ENCODE measurements at places on chromosomes 4 and X.

GRCh38 chrX:109886122-109886761 lies 116.7 kb upstream of the TMEM164 start:
- peak; percentile 56 for DNase-seq

DNA sequence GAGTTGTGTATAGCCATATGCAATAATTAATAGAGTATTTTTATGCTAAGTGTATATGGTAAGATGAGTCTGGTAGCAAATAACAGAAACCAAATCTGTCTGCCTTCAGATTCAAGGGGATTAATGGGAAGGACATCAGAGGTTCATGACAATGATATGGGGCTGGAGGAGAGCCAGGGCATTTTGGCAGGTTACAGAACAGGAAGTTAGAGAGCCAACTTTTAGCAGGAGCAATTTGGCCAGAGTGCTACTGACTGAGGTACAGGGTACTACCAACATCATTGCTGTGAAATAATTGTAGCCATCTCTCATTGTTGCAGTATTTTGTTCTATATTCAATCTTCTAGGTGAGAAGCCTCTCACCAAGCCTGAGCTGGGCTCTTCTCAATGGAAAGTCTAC lies 210.9 kb upstream of the FAM47A start:
- no peak for DNase-seq

DNA sequence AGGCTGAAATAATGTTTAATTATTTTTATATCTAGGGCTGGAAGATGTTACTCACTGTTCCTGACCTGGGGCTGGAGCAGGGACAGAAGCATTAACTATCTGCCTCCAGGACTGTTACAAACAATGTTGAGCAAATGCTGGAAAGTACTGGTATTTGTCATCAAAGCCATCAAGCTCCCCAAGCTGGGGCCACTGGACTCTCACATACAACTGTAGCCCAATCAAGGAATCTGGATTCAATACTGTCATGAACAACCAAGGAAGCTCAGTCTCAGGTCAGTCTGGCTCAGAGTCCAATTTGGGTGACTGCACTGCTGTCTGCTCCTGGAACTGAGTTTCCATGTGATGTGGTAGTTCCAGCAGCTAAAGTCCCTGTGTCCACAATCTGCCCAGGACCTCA lies 50.4 kb downstream of the APOO start:
- DNase-seq, result no peak

GRCh38 chrX:45011131-45011530 lies 138.1 kb downstream of the KDM6A start:
- DNase-seq, result no peak

GRCh38 chrX:124230655-124231450 lies 101.6 kb upstream of the TEX13D start:
- peak; percentile 78 for DNase-seq

DNA sequence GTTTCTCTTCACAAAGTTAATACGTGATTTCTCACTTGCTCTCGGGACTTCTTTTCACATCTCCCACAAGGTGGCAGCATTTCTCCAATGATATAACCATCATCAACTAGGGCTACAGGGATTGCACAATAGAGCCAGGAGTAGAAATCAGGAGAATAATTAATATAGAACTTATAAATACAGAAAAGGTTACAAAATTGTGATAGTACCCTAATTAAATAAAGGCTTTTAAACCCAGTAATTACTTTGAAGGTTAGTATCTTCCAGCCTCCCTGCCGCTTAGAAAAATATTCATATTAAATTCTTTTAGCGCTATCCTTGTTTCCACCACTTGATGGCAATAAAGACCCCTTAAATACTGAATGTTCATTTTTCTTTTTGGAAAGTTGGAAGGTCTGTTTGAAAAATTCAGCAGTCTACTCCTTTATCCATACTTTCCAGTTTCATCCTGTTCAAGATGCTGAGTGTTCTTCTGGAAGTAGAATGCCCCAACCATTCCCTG lies 65.8 kb downstream of the RASGEF1B start:
- peak; percentile 71 for DNase-seq

- DNase-seq, result peak; percentile 48
Observed at GRCh38 chr4:158965226-158965625, 137.7 kb upstream of the RAPGEF2 start.

DNA sequence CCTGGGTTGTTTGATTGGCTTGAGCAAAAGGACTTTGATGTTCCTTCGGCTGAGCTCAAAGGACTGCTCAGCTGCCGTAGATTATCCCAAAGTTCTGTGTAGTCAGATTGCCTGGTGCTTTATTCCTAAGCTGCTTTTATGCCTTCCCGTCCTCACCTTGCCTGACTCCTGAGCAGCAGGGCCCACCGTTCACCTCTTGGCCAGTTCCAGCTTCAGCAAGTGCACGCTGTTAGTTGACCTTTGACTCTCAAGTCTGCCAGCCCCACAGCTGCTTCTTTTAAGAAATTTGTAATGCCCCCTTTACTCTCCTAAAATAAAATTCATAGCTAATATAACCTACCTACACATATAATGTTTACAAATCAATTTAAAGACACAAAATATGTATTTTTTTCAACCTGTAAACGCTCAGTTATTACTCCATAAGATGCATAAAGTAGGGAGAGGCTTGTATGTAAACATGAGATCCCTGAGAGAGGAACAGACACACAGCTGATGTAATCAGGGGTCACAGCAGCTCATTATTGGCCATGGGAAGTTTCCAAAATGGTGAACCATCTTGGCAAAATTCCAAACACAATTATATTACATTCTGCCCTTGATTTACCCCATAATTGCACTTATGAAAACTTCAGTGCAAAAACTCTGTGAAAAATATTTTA lies 28.6 kb downstream of the UCHL1 start:
- no peak for DNase-seq

DNA sequence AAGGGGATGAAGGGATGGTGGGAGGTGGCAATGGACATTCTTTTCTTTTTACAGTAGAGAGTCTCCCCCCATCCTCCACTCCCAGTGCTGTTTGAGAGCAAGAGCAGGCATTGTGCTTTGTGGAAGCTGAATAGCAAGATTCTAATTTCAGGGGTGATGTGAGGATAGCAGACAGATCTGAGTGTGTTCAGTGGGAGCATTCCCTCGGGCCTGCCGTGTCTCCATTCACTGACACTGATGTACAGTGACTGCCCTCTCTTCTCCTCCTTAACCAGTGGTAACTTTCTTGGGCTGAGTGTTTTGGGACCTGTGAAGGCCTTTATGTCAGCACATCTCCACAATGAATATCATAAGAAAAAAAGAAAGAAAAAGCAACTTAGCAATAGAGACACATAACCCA lies 396.6 kb upstream of the RPS6KA3 start:
- DNase-seq, result no peak

DNA sequence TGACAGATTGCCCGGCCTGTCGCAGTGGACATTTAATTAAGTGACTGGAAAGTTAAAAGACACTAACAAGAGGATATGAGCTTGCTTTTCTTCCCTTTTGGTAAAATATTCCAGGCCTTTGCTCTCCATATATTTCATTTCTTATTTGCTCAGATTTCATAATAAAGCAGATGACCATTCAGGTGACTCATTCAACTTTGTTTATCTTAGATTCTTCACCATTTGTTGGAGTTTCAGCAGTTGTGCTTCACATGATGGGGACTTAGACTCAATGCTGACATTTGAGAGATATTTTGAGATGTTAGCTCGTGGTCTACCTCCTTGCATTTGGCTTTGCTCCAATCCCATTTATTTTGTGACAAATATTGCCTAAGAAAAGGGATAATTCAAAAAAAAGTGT lies 312.2 kb downstream of the ARHGAP24 start:
- no peak for DNase-seq

DNA sequence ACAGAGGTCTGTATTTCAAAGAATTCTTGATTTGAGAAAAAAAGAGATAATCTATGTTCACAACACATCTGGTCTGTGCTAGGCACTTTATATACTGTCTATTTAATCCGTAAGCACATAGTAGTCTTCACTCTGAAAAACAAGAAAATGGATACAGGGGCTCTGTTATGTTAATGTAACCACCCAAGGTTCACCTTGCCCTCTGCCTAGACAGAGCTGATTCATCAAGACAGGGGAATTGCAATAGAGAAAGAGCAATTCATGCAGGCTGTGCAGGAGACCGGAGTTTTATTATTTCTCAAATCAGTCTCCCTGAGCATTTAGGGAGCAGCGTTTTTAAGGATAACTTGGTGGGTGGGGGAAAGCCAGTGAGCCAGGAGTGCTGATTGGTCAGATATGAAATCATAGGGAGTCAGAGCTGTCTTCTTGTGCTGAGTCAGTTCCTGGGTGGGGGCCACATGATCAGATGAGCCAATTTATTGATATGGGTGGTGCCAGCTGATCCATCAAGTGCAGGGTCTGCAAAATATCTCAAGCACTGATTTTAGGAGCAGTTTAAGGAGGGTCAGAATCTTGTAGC lies 92.9 kb upstream of the TNIP3 start:
- DNase-seq, result no peak

DNA sequence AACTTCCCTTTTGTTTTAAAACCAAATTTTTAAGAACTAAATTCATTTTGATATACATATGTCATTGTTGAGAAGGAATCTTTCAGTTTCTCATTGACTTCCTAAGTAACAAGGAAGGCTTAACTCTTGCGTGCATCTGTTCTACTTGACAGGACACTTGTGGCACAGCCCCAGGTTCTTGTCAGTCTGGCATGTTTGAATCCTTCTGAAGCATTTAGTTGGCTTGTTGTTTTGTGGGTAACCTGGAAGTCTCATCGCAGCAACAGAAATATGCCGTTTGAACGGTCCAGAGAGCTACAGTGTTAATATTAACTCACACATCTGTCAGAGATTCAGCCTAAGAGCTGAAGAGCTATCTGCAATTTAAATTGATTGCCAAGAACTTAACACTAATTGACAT lies 76.0 kb downstream of the GLRA3 start:
- no peak for DNase-seq

DNA sequence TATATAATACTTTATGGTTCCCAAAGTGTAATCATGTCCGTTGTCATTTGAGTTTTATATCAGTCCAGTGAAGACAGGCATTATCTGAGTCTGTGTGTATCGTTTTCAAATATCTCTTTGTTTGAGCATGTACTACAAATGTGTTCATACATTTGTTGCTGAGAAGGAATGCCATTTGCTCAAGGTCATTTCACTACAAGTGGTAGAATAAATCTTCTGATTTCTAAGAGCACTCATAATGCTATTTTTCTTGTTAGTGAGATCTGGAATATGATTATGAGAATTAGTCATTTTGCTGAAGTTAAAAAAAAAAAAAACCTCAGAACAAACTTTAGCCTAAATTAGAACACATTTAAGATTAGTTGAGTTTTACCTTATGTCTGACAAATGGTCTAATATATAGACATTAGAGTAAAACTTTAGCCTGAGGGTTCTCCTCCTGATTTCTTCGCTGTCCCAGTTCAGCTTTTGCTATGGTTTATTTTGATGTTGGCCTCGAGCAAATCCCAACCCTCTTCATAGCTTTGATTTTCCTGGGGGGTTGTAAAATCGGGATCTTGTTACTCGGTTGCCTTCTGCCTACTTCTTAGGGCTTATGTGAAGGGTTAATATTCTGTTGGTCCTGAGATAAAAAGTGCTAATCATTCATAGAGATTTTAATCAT lies 87.1 kb downstream of the TMEM131L start:
- no peak for DNase-seq

Data from A673 (cell line).